ENCODE measurements at places on chromosomes 5 and 9.

GRCh38 chr5:134120386-134121138 lies 6.1 kb downstream of the TCF7 start:
- DNase-seq = no peak

GRCh38 chr9:81543695-81544094 lies 145.7 kb downstream of the TLE1 start:
- no peak for DNase-seq

GRCh38 chr5:116806836-116807235 lies 232.2 kb upstream of the SEMA6A start:
- no peak for DNase-seq

DNA sequence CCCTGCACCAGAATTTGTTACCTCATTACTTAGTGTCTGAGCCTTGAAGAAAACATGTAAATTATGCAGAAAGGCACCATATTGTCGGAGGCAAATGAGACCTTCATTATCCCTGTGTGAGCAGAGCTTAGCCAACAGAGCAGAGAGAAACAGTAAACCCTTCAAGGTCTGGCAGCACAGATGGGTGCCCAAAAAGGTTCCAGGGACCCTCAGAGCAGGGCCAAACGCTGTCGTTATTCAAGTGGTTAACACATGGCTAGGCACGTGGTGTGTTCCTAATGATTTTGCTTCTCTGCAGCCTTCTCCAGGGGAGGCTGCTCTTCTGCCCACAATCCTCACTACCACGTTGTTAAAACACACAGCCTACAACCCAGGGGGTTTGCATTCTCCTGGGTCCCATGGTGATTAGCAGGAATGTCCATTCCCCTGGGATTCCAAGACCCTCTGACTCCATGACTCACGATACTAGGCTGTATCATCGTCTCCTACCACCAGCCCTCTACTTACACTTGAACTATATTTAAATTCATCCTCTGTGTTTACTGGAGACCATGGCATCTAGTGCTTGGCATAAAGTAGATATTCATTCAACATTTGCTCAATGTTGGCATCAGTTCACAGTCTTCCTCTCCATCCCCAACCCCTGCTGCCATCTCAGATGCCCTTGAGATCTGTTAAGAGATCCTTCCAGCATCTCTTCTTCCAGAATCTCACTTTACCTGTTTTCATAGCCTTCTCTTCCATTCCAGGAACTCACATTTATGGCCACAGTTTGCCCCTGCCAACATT lies 174.5 kb upstream of the RAD23B start:
- DNase-seq = no peak

DNA sequence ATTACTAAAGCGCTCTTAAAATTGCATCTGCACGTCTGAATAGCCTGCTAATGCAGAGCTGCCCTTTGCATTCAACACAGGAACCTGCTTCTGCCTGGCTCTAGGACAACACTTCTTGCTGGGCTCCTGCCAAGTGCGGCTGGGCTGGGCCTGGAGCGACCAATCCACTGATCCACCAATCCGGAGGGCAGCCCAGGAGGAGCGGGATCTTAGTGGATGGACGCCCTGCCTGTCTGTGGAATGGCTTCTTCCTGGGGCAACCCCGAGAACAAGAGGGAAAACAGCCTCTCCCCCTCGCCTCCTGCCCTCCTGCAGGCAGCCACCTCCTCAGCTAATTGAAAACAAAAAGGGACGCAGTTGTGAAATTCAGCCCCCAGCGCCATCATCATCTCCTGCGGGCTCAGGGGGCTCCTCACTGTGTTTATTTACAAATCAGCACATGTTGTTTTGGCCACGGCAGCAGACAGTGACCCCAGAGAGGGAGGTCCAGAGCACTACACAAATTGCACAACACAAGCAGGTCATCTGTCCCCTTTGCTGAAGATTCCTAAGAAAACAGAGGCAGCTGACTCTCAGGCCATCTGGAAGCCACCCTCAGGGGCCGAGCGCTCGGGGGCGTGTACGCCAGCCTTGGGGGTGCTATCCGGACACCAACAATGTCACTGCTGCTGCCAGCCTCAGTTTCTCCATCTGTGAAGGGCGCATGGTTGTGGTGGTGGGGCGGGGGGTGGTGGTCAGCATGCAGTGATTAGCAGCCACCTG lies 57.3 kb downstream of the GADD45G start:
- peak; percentile 91 for DNase-seq

DNA sequence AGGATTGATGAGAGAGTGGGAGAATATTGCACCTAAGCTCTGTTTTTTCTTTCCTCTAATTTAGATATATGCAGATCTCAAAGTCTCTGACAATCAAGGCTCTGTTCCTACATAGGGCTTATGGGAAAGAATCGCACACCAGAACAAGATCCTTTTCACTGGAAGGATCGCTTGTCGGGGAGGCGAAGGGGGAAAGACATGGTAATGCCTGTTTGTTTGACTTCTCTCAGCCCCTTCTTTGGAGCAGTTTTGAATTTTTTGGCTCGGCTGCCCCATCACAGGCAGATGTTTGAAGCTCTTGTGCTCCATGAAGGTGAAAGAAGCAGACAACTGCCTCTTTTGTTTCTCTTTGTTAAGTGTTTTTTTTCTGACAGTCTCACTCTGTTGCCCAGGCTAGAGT lies 599.9 kb upstream of the ZNF608 start:
- peak; percentile 14 for DNase-seq

DNA sequence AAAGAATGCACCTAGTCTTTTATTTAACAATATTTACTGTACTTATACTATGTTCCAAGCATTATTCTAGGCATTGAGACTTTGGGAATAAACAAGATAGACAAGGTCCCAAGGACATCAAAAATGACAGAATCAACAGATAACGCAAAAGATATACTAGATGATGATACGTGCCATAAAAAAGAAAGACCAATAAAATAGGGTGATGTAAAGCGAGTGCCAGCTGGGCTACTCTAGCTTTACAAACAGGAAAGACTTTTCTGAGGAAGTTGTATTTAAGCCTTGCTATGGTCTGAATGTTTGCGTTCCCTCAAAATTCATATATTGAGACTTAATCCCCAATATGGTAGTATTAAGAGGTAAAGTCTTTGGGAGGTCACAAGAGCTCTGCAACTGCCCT lies 310.2 kb upstream of the RGMB start:
- no peak for DNase-seq

GRCh38 chr9:130536701-130537107 lies 42.7 kb upstream of the FUBP3 start:
- DNase-seq = no peak

- peak; percentile 23 for DNase-seq
Observed at GRCh38 chr5:10854506-10855277, 93.7 kb upstream of the DAP start.

DNA sequence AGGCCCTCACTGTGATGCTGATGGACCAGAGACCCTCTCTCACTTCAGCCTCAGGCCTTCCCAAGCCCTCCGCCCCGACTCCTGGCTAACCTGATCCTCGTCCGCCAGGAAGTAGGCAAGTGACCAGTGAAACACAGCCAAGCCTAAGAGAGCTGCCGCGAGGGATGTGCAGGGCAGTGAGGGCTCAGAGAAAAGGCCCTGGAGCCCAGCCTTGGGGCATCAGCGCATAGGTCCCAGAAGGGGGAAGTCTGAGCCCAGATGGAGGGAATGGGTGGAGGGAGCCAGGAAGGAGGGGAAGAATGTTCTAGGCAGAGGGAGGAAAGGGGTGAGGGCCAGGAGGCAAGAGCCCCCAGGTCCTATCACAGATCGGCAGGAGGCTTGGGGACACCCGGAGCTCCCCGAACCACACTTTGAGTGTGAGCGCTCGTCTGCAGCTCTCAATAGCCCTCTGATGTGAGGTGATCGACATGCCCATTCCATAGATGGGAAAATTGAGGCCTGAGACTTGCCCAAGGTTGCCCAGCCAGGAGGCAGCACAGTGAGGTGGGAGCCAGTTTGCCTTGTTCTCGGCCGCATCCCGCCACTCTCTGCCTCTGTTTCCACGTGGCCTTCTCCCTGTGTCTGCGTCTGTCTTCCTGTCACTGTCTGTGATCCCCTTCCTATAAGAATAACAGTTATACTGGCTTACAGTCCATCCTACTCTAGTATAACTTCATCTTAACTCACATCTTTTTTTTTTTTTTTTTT lies 20.2 kb downstream of the PLPP7 start:
- DNase-seq = no peak

- DNase-seq = no peak
Observed at GRCh38 chr5:125485771-125486170, 739.3 kb upstream of the ZNF608 start.

- DNase-seq = no peak
Observed at GRCh38 chr9:109742776-109743348, 37.1 kb upstream of the PALM2AKAP2 start.

GRCh38 chr5:174064171-174064570 lies 18.7 kb downstream of the NSG2 start:
- DNase-seq = no peak

DNA sequence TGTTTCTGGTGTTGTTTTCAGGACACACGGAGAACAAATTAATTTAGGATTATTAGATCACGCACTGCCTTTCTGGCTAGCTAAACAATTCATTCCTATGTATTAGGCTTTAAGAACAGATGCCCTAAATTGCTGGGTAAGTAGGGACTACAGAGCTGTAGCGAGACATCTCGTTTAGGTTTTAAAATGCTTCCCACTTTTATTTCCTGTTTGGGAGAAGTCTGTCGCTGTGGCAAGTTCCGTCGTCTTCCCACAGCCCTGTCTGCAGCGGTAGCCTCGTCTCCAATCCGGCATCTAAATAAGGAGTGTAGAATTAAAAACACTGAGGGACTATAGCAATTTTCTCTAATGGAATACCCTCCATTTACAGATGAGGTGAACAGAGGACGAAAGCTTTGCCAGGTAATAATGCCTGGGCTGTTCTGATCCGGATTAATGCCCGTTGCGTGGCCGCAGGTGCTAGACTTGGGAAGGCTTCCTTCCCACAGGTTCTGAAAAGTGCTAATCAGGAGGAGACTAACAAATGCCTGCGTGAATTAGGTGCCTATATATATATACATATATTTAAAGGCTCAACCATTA lies 1.3 kb upstream of the TRIM36 start:
- no peak for DNase-seq

- DNase-seq = no peak
Observed at GRCh38 chr5:167355346-167355745, 936.1 kb upstream of the WWC1 start.
